ENCODE measurements at places on chromosomes 1 and 21.

DNA sequence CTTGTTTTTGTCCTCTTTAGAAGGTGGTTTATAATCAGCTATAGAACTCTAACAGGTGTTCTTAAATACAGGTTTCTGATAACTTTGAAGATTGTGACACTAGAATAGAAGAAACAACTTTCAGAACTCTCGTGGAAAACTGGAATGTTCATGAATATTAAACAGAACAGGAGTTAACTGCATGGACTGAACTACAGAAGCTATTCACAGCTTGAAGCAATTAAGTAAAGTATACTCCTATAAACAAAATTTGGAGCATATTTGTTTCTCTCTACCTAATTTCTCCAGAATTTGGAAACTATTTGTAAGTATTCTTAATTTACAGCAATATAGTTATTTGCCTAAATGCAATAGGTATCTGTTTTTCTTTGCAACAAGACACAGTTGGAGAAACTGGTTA lies 824.8 kb downstream of the ADGRL2 start:
- no peak for DNase-seq

GRCh38 chr1:189659731-189660130 lies 817.9 kb downstream of the BRINP3 start:
- DNase-seq = no peak

GRCh38 chr1:204075139-204075521 lies 2.2 kb downstream of the SOX13 start:
- DNase-seq = no peak

DNA sequence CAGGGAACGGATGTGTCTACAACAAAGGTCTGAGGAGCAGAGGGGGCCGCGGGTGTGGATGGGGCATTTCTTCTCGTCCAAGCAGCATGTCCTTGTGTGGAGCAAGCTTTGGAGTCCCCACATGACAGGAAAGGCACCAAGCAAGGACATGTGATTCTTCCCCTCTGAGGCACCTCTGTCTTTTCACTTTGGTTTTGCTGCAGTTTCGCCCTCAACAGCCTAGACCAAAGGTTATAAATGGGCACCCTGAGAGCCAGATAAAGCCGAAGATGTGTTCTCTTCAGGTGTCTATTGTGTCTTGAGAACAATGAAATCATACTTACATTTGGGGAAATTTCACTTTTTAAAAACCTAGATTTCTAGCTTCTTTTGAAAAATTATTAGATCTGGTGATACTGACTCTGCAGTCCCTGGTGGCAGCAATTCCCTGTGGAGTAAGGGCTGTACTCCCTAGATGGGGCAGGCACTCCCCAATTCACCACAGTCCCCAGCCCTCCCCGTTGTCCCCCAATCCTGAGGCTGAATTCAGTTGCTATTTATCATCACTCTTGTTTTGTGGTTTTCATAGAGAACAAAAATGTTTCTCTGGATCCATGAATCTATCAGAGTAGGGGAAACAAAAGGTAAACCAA lies 28.8 kb upstream of the IKBKE start:
- no peak for DNase-seq

DNA sequence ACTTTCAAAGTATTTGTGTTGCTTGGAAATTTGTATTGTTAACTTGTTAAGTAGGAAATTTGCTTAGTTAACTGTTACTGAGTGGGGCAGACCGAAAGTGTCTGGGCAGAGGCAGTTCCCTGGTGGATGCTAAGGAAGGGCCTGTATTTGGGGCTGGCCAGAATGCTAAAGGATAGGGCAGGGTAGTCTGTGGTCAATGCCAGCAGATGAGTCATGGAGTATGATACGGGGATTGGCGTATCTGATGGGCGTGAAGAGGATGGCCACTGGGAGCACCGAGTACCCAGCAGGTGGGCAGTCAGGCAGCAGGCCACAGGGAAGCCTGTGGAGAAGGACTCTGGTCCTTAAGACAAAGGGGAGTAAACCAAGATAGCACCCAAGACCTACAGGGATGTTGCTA lies 46.6 kb upstream of the SCAF4 start:
- no peak for DNase-seq

GRCh38 chr1:156225677-156226014 lies 12.8 kb downstream of the PMF1 start:
- DNase-seq = no peak

DNA sequence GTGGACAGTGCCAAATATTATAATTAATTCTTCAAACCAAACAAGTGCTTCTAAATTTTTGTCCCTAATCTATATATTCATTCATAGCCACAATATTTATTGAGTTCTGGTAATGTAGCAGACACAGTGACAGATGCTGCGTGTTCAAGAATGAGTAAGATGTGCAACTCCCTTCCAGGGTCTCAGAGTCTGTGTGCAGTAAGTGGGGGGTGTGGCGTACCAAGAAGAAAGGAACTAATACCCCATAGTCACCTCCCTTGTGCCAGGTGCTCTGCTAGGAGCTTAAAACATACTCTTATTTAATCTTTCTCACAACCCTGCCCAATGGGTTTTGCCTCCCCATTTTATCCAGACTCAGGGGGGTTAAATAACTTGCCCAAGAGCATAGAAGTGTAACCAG lies 358.7 kb downstream of the BARHL2 start:
- DNase-seq = no peak

DNA sequence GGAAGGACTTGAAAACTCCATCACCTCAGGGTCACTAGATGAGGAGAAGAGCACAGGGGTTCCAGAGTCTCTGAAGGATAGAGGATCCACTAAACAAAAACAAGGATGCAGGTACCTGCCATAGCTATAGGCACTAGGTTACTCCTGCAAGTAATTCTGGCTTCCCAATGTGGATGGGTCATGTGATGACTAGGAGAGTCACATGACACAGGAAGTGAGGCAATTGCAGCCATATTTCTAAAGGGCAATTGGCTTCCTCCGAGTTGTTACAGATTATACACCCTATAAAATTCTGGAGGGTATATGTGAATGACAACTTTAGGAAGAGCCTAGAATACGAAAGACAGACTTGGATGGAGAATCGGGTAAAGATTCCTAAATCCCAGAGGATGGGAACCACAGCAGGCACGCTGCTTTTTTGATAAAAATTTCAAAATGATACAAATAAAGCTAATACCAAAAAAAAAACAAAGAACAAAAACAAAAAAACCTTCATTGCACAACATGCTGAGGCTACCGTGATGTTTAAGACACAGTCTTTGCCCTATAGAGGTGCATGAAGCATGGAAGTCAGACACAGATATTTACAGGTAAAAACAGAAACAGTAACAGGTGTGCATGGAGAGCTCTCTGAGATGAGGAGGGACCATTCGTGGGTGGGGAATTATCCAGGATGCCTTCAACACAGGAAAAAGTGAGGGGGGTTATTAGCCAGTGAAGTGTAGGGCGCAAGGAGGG lies 10.5 kb downstream of the MTX1 start:
- no peak for DNase-seq

DNA sequence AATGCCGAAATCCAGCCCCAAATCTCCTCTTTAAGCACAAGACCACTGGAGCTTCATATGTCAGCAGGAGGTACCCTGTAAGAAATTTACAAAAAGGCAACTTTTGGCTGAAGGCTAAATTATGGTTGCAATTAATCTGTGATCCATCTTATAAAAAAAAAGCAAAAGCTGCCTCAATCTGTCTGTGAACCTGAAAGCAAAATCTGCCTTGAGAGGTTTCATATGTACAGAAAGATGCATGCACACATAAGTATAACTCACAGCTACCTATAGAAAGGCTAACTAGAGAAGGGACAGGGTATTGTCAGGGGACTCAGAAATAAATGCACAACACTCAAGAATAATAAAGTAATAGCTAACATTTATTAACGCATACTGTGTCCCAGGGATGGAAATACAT lies 964.2 kb upstream of the ADGRL2 start:
- no peak for DNase-seq

- no peak for DNase-seq
These were observed 29.1 kb downstream of the S100A10 start for GRCh38 chr1:151964510-151964909.

DNA sequence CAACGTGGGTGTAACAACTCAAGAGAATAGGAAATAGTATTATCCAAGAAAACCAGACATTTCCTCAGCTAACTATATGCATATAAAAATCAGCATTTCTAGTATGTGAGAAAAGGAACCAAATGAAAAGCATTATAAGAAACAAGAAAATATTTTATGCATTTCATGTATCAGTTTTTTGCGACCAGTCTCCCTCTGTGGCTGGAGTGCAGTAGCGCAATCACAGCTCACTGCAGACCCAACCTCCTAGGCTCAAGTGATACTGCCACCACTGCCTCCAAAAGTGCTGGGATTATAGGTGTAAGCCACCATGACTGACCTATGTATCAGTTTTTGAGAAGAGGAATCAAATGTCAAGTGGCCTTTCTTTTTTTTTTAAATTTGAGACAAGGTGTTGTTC lies 31.0 kb downstream of the SLC16A1 start:
- no peak for DNase-seq

DNA sequence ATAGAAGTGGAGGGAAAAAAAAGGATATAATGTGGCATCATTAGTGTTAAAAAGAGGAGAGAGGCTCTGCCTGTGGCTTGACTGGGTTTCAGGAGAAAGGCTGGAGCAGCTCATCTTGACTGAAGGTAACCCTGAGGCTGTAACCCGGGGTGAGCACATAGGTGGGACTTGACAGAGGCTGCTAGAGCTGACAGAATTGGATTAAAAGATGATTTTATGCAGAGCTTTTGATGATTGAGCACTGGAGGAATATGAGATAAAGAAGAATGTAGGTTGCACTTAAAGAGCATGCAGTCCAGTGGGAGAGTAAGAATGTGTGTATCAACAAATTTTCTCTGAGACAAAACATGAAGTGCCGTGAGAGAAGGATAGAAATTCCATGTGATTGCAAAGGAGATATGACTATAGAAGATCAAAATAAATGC lies 17.3 kb downstream of the LAMC1 start:
- DNase-seq = no peak

DNA sequence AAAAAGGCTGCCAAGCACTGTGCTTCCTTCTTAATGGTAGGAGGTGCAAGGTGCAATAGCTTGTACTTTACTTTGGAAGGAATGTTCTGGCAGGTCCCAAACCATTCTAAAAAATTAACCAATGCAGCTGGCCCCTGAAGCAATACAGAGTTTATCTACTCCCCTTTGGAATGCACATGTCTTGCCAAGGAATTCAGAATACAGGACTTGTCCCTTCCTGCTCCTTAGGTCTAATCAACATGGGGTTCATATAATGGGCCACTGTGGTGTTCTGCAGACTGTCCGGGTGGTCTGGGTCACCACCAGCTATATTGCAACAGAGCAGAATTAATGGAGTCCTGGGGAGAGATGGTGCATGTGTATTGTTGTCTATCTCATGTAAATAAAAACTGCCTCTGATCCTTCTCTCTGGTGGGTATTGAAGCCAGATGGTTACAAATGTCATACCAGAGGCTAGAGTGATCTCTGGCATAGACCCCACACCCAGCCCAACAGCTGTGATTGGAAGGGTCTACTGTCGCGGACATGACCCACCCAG lies 112.8 kb downstream of the RIPK4 start:
- no peak for DNase-seq

DNA sequence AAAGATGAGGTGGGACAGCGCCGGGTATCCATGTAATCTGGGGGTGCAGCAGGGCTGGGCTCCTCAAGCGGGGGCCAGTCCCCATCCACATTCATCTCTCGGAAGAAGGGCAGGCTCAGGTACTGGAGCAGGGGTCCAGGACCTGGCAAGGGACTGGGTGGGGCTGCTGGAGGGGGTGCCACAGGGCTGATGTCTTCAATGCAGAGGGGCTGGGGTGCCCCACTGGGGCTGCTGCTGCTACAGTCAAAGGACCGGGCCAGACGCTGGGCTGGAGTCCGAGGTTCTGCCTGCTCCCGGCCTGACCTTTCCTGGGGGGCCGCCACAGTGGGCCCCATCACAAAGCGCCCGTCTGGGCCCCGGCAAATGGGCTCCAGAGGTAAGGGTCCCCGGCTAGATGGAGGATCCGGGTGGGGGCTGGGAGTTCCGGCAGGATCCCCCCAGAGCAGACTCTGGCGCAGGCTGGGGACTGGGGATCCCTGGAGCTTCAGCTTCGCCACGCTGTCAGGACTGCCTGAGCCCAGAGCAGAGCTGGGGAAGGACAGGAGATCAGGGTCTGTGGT lies 3.3 kb upstream of the TAGLN2 start:
- DNase-seq = no peak

DNA sequence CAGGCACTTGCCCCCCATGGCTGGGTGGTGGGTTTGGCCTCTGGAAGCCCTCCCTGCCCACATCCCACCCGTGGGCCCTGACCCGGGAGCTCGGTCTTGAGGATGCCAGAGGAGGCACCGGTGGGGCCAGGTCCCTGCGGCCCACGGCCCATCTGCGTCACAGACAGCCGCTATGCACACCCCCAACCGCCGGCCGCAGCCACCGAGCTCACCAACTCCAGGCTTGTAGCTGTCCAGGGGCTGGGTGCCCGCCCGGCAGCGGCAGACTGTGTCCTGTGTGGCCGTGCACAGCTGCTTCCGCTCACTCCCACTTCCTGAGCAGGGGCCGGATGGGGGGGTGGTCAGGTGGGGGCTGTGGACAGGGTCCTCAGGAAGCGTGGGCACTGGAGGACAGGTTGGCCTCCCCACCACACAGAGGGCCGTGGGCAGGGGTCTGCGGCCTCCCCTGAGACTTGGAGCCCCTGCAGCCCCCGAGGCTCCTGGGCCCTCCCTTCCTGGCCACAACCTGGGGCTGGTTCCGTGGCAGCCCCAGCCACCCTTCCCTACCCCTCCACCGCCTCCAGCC lies 1.1 kb downstream of the TNFRSF4 start:
- no peak for DNase-seq

GRCh38 chr1:209883341-209883971 lies 54.6 kb upstream of the SYT14 start:
- no peak for DNase-seq

GRCh38 chr21:19321688-19322087 lies 918.1 kb upstream of the TMPRSS15 start:
- DNase-seq = no peak

- DNase-seq = no peak
These were observed 61.9 kb upstream of the TARDBP start for GRCh38 chr1:10950316-10951172.

- no peak for DNase-seq
These were observed 9.0 kb downstream of the SOX13 start for GRCh38 chr1:204081791-204082513.

DNA sequence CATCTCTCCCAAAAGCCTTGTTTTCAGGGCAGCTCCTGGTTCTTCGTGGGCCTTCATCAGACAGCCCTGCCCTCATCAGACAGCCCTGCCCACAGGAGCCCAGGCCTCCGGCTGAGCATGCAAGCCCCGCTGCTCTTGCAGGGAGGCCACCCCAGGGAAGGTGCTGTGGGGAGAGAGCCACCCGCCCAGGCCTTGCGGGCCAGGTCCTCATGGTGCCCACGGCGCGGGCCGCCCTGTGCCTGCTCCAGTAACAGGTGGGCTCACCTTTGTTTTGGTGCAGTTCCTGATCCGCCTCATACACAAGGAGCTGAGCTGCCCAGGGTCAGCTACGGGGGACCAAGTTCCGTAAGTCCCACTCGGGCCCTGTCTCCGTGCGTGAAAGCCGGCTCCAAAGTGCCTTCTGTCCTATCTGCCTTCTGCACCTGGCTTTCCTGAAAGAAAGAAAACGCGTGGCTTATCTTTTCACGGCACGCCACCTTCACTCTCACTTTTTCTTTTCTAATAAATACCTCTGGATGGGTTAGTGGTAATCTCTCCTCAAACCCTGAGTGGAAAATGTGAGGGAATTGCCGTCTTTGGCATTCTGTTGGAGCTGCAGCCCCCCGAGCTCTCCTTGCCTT lies 65.9 kb downstream of the SLC37A1 start:
- DNase-seq = no peak

Measured in H1 (cell line).